ENCODE measurements at places on chromosomes 3 and 15.

GRCh38 chr15:101288905-101289513 lies 6.0 kb downstream of the SNRPA1 start:
- peak; percentile 44 for DNase-seq

DNA sequence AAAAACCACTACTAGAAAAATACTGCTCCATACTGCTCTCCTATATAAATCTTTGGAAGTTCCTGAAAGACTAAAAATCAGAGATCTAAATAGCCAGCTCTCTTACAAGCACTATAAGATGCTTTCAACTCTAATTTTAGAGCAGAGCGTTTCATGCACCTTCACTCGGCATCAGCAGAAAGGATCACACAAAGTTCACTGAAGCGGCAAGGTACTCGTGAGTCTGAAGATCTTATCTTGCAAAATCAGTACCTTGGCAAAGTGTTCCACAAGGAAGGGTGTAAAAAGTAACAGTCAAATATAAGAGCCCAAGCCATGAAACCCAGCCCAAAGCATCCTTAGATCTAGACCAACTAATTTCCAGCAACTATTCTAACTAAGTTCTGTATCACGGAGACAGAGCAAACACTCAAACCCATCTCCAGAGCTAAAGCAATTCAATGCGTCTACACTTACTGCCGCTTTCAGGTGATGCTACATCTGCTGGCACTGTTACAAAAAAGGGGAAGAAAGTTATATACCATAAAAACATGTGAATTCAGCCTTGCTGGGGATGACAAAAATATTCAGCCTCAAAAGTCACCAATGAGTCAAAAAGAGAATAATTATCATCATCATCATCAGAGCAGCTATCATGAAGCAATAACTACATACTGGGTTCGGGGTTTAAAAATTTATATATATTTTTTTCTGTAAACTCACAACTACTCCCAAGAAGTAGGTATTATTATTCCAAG lies 16.3 kb downstream of the VPS39 start:
- no peak for DNase-seq

GRCh38 chr15:75090388-75090734 lies 67.0 kb downstream of the PPCDC start:
- DNase-seq = no peak

GRCh38 chr15:28985691-28986090 lies 99.9 kb downstream of the APBA2 start:
- no peak for DNase-seq

GRCh38 chr3:187000711-187001151 lies 70.4 kb downstream of the ST6GAL1 start:
- no peak for DNase-seq

- DNase-seq = no peak
Observed at GRCh38 chr3:45509038-45509767, 85.3 kb upstream of the LIMD1 start.

DNA sequence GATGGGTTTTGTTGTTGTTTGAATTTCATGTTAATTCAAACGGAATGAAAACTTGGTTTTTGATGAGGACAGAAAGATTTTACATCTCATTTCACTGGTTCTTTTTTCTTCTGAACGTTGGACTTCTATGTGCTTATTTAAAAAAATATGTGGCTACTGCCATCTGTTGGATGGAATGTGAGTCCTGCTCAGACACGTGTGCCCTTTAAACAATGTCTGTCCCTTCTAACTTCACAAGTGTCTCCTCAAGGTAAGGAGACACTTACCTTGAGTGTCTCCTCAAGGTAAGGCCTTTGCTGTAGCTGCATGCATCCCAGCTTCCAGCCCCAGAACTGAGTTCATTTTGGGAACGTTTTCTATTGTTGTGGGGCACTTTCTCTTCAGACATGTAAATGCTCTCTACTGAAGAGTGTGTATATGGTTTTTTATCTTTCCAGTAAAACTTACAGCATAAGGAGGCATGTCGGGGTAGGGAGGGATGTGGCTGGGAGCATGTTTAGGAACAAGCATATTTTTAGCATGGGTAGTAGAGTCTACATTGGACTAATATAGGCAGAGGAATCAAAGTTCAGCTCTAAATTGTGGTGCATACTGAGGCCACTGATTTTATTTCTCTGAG lies 63.1 kb upstream of the UBE3A start:
- DNase-seq = no peak

DNA sequence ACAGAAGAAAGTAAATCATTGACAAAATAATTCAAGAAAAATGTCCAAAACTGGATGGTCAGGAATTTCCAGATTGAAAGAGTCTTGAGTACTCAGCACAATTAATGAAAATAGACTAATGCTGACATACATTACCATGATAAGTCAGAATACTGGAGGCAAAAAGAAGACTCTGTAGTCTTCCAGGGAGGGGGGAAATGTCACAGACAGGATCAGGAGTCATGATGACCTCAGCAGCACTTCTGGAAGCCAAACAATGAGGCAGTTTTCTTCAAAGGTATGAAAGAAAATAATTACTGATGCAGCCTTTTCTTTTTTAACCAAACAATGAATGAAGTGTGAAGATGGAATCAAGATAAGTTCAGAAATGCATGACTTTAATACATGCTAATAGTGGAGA lies 30.1 kb upstream of the SLC22A13 start:
- no peak for DNase-seq

DNA sequence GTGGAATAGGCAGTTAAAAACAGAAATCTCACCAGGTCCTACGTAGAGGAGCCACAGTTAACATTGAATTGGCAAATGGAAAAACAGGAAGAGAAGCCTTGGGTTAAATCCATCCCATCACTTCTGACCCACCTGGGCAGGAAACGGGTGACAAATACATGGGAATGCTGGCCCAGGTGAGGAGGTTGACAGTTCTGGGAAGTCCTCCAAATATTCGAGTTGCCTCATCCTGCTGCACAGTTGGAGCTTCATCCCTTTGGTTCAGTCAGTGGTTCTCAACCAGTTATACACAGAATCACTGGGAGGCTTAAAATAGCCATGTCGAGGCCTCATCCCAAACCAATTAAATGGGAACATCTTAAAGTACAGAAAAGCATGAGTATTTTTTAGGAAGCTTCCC lies 5.3 kb downstream of the MYZAP start:
- DNase-seq = no peak

GRCh38 chr15:25789211-25789610 lies 73.9 kb downstream of the ATP10A start:
- no peak for DNase-seq

DNA sequence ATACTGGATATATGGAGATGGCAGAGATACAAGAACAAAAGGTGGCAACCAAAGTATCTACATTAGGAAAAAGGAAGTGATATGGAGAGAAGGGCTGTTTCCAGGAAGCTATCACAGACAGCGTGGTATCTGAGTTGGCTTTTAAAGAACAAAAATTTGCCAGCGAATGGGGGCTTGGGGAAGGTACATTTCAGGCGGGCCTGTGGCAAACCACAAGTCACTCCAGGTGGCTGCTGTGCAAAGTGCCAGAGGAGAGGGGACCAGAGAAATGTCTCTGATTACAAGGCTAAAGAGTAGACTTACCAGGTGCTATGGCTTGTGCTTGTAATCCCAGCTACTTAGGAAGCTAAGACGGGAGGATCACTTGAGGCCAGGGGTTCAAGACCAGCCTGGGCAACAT lies 91.1 kb downstream of the MSL2 start:
- no peak for DNase-seq

DNA sequence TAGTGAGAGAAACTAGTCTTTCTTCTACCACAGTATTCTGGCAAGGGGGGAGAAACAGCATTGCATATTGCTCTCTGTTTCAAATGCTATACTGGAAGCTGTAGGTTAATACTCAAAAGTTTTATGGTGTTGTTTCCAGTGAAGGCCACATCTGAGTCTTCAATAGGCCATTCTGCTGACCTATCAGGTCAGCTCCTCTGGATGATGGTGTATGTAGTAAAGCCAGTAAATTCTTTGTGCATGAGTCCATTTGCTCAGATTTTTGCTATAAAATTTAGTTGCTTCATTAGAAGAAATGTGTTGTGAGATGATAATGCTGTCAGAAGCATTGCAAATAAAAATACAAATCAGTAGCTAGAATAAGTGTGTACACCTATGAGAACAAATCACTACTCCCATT lies 64.9 kb upstream of the RBMS3 start:
- no peak for DNase-seq

DNA sequence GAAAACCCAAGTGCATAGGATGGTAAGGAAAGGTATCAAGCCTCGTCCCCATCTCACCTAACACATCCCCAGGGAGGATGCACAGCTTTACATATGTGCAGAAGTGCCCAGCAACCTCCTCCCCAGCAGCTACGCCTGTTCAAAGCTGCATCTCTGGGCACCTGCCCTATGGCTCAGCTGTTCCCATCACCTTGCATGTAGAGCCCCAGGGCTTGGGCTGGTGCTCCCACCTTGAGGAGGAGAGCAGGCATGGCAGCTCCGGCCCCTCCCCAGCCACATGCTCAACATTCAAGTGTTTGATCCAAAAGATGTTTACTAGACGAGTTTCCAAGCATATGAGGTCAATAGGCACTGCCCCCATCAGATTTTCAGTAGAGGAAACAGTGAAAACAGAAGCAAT lies 173.5 kb downstream of the ATP10A start:
- no peak for DNase-seq

- no peak for DNase-seq
Observed at GRCh38 chr15:43808960-43809678, 8.7 kb downstream of the HYPK start.

DNA sequence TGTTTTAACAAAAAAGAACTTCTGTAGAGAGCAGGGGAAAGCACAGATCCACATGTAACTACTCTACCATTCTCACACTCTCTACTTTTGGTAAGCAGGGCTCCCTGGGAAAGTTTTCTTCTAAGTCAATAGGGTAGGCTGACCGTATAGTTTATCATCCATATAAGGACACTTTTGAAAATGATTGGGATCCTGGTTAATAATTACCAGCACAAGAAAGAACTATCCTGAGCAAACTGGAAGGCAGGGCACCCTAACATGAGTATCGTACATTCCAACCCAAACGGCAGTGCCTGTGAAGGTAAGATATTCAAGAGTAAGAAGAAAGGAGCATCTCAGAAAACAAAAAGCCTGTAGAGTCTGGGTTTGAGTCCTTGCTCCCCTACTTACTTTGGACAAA lies 22.1 kb downstream of the SUSD5 start:
- no peak for DNase-seq

DNA sequence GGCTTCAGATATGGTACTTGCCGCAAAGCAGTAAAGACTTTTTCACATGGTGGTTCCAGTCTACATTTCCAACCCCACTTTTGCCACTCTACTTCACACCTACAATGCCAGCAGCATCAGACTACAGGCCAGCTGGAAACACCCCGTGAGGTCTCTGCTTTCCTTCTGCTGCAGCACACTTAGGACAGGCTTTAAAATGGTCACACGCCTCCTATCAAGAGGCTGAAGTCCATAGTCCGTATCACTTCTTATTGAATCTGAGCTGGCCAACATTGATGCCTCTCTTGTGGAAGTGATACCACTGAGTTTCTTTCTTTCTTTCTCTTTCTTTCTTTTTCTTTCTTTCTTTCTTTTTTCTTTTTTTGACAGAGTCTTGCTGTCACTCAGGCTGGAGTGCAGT lies 59.8 kb downstream of the ZNF860 start:
- DNase-seq = no peak

- DNase-seq = no peak
Observed at GRCh38 chr15:48242015-48242414, 35.9 kb downstream of the SLC12A1 start.

GRCh38 chr3:169285057-169286033 lies 378.2 kb downstream of the MECOM start:
- DNase-seq = no peak

- no peak for DNase-seq
Observed at GRCh38 chr15:32656091-32656490, 14.6 kb downstream of the SCG5 start.

- DNase-seq = no peak
Observed at GRCh38 chr3:180466401-180467011, 135.5 kb upstream of the TTC14 start.

DNA sequence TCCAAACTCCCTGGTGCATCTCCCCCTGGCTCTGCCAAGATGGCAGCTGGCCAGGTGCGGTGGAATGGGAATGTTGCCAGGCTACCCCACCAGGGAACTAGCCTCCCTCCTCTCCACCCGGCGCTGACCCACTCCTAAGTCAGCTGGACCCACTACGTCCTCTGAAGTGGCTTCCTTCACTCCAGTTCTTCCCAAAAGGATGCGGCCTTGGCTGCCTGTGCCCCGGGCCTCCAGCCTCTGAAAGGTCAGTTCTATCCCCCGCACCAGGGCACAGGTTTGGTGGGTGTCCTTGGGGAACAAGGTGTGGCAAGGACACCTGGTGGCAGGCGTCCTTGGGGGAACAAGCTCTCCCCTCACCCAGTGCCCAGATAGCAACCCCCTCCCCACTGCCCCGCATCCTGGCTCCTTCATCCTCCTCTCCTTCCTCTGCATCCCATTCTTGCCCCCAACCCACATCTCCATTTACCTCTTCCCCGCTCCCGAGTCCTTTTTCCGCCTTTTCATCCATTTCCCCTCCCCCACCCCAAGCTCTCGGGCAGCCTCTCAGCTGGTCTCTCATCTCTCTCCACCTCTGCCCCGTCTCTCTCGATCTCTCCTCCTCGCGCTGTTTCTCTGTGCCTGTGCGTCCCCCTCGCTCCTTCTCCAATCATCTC lies 54.0 kb downstream of the LHFPL4 start:
- no peak for DNase-seq

DNA sequence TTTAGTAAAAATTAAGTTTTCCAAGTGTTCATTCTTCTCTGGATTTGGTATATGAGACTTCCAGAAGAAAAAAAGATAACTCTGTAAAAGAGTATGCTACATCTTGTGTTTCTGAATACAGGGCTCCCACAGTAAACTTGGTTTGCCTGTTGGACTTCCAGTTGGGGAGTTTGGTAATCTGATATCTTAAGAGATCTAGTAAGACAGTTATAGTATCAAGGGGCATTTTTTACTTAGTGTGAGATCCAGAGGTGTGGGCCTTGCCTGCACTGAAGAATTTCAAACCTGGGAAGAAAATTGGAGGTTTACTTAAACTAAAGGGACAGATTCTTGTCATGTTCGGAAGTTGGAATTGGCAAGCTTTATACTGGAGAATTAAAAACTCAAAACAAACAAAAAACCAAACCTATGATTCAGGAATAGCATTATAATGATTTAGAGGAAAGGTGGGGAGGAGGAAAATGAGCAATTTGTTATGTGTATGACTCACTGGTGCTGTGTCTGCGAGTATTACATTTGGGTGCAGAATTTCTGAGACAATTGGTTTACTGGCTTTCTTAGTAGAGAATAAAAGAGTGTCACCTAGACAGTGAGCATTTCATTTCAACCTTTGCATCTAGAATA lies 58.9 kb upstream of the ULK4 start:
- DNase-seq = no peak

GRCh38 chr3:159978353-159978752 lies 10.3 kb upstream of the IL12A start:
- no peak for DNase-seq
